ENCODE measurements at places on chromosomes 3 and 15. TPM values are rescaled to one million over a fixed set of nuclear protein-coding genes. Genes with fewer than 3 reads are reported as not detected.

DNA sequence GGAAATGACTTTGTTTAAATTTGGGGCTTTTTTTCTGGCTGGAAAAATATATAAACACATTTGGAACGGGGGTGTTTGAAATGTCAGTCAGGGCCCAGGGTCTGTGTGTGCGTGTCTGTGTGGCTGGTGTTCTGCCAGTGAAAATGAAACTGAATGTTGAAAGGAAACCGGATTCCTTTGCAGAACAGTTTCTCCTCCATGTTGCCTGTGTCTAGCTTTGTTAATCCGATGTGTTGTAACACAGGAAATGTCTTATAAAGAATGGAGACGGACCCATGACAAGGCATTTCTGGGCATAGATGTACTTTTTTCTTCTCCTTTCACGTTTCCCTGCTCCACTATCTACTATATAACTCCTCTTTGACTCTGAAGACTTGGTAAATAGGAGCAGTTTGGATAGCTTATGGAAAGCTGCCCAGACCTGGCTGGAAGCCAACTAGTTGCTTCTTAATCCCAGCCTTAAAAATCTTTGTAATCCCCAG, 2.8 kb downstream of the SQOR start:
- peaks cover 29% of the 10 kb centered on the region for H3K4me1 ChIP-seq
- DNase-seq, result no peak
- peak overlapping the region; percentile 89 for H3K27ac ChIP-seq
- H3K27me3 ChIP-seq, result no peaks in the 10 kb centered on the region

GRCh38 chr3:38354588-38355330, 8.2 kb downstream of the XYLB start:
- no peak for DNase-seq
- no peaks in the 10 kb centered on the region for H3K27me3 ChIP-seq
- no peaks in the 10 kb centered on the region for H3K36me3 ChIP-seq
- no peak overlapping the region for H3K27ac ChIP-seq

DNA sequence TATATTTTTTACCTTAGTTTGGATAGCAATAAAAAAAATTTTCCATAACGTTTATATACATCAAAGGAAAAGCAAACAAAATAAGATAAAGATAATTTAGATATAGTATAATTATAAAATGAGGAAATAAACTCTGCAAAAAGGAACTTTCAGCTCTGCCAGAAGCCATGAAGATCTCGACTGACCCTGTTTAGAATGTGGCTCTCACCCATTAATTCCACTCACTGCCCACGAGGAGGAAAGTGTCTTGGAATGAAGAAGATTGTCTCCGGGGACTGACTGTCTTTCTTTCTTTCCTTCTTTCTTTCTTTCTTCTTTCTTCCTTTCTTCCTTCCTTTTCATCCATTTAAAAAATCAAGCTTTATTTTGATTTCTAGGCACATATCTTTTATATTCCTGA, 20.1 kb upstream of the PRR20G start:
- no peaks in the 10 kb centered on the region for H3K36me3 ChIP-seq
- no peak overlapping the region for H3K27ac ChIP-seq
- H3K27me3 ChIP-seq, result no peaks in the 10 kb centered on the region
- no peak overlapping the region for H3K4me3 ChIP-seq

- no peak overlapping the region for H3K4me3 ChIP-seq
- no peaks in the 10 kb centered on the region for H3K27me3 ChIP-seq
- DNase-seq, result no peak
- no peak overlapping the region for H3K27ac ChIP-seq
- no peaks in the 10 kb centered on the region for H3K4me1 ChIP-seq
- H3K36me3 ChIP-seq, result no peaks in the 10 kb centered on the region
Measured at GRCh38 chr15:91150502-91151160, 50.6 kb downstream of the SV2B start.

GRCh38 chr15:73939138-73939537, 12.9 kb downstream of the LOXL1 start:
- no peaks in the 10 kb centered on the region for H3K27me3 ChIP-seq
- no peak for DNase-seq
- H3K36me3 ChIP-seq, result no peaks in the 10 kb centered on the region
- peaks cover 14% of the 10 kb centered on the region for H3K4me1 ChIP-seq

DNA sequence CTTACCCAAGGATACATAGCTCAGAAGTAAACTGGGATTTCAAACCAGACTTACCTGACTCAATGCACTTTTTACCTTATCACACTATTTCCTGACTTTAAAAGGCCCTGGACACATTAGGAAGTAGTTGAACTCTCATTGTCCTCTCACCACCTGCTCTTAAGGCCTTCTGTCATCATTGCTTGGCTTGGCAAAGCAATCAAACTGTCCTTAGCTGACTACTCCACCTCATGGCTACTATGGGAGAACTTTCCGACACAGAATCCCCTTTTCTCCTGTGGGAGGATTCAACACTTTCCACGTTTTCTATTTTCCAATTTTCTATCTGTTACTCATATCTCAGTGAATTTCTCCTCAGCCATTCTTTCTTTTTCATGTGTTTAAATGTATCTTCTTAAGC, 55.4 kb downstream of the ZNF148 start:
- no peaks in the 10 kb centered on the region for H3K36me3 ChIP-seq
- peaks cover 8% of the 10 kb centered on the region for H3K4me1 ChIP-seq
- no peak overlapping the region for H3K4me3 ChIP-seq
- no peaks in the 10 kb centered on the region for H3K27me3 ChIP-seq
- H3K27ac ChIP-seq, result no peak overlapping the region

GRCh38 chr15:59349680-59350420, 22.8 kb downstream of the MYO1E start:
- H3K27ac ChIP-seq, result no peak overlapping the region
- no peaks in the 10 kb centered on the region for H3K27me3 ChIP-seq
- H3K4me3 ChIP-seq, result no peak overlapping the region
- no peaks in the 10 kb centered on the region for H3K4me1 ChIP-seq

DNA sequence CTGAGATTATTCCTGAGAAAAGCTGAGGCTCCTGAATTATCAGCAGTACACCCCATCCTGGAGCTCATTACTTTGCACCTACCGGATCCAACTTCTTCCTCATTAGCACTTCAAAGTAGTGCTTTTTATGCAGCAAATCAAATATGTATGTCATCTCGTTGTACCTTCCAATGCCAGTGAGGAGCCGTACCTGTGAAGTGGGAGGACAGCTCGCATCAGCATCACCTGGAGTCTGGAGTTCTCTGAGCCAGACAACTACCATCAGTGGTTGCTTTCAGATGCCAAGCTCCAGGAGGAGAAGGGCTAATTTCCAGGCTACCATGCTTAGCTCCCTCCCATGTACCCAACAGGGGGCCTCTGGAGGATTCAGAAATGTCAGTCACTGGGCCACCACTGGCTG, 32.4 kb downstream of the EIF3J start:
- H3K27me3 ChIP-seq, result no peaks in the 10 kb centered on the region
- H3K4me1 ChIP-seq, result no peaks in the 10 kb centered on the region
- peaks cover 22% of the 10 kb centered on the region for H3K36me3 ChIP-seq
- no peak for DNase-seq
- H3K27ac ChIP-seq, result no peak overlapping the region
- H3K4me3 ChIP-seq, result no peak overlapping the region

GRCh38 chr3:136291302-136291701, 41.2 kb downstream of the PCCB start:
- no peaks in the 10 kb centered on the region for H3K36me3 ChIP-seq
- no peaks in the 10 kb centered on the region for H3K27me3 ChIP-seq
- H3K27ac ChIP-seq, result no peak overlapping the region
- no peaks in the 10 kb centered on the region for H3K4me1 ChIP-seq
- no peak for DNase-seq

DNA sequence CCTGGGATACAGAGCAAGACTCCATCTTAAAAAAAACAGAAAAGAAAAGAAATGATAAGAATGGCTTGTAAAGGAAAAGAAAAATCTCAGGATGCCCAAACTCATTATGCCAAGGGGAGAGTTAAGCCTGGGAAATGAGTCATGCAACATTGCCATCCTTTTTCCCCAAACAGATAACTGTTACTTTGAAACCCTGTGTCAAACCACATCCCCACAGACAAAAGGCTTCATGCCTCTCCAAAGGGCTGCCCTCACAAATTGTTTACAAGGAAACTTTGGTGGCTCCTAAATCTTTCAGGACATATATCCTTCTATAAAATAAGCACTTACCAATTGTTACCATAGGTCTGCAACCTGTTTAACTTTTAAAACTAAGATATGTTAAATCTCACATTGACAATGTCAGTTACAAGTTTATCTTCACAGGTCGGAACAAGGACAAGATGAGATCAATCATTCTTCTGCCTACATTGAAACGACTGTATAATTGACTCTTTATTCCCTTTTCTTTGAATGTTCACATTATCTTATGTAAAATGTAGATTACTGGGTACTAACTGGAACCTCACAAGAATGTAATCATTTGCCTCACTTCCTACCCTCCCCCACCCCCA, 18.6 kb upstream of the SENP7 start:
- H3K27me3 ChIP-seq, result no peaks in the 10 kb centered on the region
- H3K4me1 ChIP-seq, result no peaks in the 10 kb centered on the region
- no peak overlapping the region for H3K4me3 ChIP-seq
- H3K27ac ChIP-seq, result no peak overlapping the region
- H3K36me3 ChIP-seq, result no peaks in the 10 kb centered on the region
- DNase-seq, result no peak

GRCh38 chr3:127291611-127292010, 3.8 kb upstream of the PRR20G start:
- no peaks in the 10 kb centered on the region for H3K36me3 ChIP-seq
- no peak overlapping the region for H3K4me3 ChIP-seq
- no peaks in the 10 kb centered on the region for H3K4me1 ChIP-seq
- no peak for DNase-seq
- H3K27me3 ChIP-seq, result no peaks in the 10 kb centered on the region
- no peak overlapping the region for H3K27ac ChIP-seq

DNA sequence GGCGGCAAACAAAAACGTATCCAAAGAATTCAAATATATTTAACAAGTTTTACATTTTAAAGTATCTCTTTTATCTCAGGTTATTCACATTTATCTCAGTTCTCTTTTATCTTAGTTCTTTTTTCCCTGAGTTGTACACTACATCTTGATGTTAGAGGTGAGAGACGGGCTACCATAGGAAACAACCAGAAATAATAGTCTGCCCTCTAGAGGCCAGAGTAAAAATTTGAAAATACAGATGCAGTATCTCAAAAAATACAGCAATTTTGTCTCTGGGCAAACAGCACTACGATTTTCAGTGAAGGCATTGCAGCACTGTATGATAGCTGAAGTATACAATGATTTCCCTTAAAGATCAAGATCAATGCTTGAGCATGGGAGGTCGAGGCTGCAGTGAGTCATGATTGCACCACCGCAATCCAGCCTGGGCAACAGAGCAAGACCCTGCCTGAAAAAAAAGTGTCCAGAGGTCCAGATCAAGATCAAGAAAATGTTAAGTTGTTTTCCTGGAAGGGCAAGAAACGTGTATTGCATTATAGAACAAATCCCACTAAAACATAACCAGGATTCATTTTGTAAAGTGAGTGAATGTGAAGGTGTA, 82.6 kb upstream of the ATP11B start:
- H3K4me3 ChIP-seq, result no peak overlapping the region
- H3K27me3 ChIP-seq, result no peaks in the 10 kb centered on the region
- DNase-seq, result no peak
- H3K27ac ChIP-seq, result no peak overlapping the region

DNA sequence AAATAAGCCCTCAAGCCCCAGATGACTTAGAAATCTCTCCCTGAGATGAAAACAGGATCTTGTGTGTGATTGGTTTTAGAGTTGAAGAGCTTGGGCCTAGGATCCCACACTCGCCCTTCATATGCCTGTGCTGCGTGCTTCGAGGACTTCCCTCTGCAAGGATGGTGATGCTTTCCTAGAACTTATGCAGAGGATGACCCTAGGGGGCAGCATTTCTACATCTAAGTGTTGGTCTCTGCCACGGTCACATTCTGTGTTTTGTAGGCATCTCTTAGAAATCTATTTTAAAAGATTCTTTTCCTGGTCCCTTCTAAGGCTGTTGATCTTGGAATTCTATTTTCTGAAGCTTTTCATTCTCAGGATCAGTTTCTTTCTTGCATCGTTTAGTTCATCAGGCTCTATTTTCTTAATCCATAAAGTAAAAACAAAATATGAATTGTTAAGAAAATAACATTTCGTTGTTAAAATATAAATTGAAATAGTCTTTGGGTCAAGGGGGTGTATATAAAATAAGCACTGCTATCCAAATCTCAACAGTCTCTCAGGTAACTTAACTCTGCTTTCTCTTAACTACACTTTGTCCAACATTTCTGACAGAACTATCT, 45.7 kb downstream of the WDR76 start:
- no peaks in the 10 kb centered on the region for H3K36me3 ChIP-seq
- H3K4me3 ChIP-seq, result no peak overlapping the region
- DNase-seq, result peak; percentile 86

- H3K4me3 ChIP-seq, result no peak overlapping the region
- no peaks in the 10 kb centered on the region for H3K4me1 ChIP-seq
- DNase-seq, result no peak
Measured at GRCh38 chr3:154792828-154793227, 287.3 kb upstream of the MME start.

DNA sequence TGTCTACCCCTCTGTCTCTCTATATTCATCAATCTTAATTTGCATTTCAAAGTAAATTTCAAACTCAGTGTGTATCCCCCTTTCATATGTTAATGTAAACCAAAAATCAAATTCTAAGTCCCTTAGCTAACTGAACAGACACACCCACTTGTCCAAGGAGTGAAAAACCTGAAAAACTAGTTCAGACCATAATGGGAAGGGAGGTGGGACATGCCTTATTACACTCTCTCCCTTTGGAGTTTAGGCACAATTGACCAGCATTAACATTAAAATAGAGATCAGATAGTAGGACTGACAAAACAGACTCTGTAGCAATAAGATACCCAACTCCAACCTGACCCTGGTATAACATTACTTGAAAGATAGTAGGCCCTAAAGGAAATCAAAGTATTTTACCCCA, 247.7 kb upstream of the GADL1 start:
- no peaks in the 10 kb centered on the region for H3K27me3 ChIP-seq
- H3K4me3 ChIP-seq, result no peak overlapping the region
- H3K4me1 ChIP-seq, result no peaks in the 10 kb centered on the region
- DNase-seq, result peak; percentile 51
- no peaks in the 10 kb centered on the region for H3K36me3 ChIP-seq

GRCh38 chr3:106824856-106825255, 552.4 kb upstream of the CCDC54 start:
- H3K4me3 ChIP-seq, result no peak overlapping the region
- H3K27ac ChIP-seq, result no peak overlapping the region
- H3K36me3 ChIP-seq, result no peaks in the 10 kb centered on the region

- H3K27ac ChIP-seq, result no peak overlapping the region
- H3K4me1 ChIP-seq, result no peaks in the 10 kb centered on the region
- no peak overlapping the region for H3K4me3 ChIP-seq
Measured at GRCh38 chr3:197466586-197467399, 89.0 kb downstream of the BDH1 start.

- H3K27me3 ChIP-seq, result no peaks in the 10 kb centered on the region
- H3K4me3 ChIP-seq, result no peak overlapping the region
- no peak overlapping the region for H3K27ac ChIP-seq
- no peak for DNase-seq
- no peaks in the 10 kb centered on the region for H3K4me1 ChIP-seq
Measured at GRCh38 chr3:157816296-157816695, 289.9 kb downstream of the SHOX2 start.

The ANKUB1 gene
- not detected for total RNA-seq

The TOMM70 gene
- total RNA-seq, result 42.7 TPM

The SLC12A1 gene
- 201 TPM for total RNA-seq

The CCR9 gene
- 0.22 TPM for total RNA-seq

The SI gene
- not detected for total RNA-seq

The KLHL40 gene
- total RNA-seq, result not detected

The UBA7 gene
- total RNA-seq, result 102 TPM

The ACTC1 gene
- total RNA-seq, result 25.0 TPM

The CCDC54 gene
- total RNA-seq, result not detected

The CACNA1D gene
- total RNA-seq, result 35.7 TPM

The ARHGAP31 gene
- total RNA-seq, result 28.7 TPM

Data from kidney (tissue), 22 donors.